ENCODE measurements at places on chromosomes 7 and 10.

- DNase-seq: no peak
Measured at GRCh38 chr10:85608706-85609105, 757.9 kb downstream of the GRID1 start.

DNA sequence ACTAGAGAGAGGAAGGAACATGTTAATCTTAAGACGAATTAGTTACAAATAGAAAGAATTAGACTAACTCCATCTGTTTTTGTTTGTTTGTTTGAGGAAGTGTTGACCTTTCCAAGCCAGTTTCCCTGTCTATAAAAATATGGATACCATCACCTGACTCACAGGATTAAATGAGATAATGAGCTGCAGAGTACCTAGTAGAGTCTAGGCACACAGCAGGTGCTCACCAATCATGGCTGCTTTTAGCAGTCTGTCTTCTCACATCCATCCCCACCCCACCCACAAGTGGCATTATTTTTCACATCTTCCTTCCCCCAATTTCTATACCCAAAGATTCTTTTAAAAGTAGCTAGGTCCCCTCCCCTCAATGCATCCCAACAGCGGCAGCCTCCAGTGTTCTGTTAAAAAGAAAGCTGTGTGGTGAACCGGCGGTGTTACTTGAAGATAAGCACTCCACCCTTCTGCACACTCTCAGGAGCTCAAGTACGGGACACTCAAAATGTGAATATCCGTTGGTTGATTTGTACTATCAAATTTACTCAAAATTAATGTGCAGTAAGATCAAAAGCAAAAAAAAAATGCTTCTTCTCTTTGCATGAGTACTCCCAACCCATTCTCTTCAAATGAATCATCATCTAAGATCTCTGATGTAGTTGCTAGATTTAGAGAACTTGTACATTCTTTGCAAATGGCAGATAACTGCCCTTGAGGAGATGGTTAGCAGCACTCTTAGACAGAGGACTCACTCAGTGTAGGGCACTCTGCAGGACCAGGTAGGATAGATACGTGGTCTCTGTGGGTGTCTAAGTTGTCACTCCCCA is 145.4 kb upstream of the ASAH2 start:
- peak; percentile 35 for DNase-seq

DNA sequence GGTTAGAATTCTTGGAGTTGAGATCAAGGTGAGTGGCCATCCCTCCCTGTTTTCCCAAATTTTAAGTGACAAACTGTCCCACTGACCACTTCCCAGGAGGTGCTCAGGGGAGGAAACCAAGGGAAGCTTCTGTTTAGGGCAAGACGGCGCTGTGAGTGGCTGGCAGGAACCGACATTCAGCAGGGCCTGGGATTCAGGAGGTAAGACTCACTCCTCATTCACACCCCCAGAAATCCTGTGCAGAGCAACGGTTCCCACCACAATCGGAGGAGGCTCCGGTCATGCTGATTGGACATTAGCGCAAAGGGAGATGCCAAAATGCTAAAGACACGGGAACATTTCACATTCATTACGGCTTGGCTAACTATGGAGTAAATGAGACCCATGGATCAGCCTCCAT is 200.9 kb downstream of the GRID1 start:
- no peak for DNase-seq

DNA sequence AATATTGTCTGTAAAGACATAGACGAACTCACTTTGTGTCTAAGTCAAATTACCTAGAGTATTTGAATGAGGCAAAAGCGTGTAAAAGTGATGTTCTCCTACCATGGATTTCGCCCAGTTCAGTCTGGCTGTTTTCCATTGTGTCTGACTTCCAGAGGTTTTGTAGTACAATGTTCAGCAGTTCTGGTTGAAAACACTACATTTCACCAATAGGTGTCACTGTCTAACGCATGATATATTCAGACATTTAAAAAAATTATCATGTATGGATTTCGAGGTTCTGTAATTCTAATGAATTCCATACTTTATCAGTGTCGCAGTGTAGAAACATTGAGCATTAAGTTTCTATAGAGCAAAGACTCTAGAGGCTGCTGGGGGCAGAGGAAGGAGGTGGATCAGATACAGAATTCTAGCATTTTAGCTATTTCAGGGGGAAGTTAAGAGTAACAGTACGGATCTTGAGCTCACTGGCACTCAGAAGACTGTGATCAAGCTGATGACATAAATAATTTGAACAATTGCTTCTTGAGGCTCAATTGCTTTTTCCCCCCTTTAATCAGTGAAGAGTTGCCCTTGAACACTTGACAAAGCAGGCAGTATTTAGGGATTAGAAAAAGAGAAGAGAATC is 196.9 kb upstream of the RHOBTB1 start:
- peak; percentile 42 for DNase-seq

DNA sequence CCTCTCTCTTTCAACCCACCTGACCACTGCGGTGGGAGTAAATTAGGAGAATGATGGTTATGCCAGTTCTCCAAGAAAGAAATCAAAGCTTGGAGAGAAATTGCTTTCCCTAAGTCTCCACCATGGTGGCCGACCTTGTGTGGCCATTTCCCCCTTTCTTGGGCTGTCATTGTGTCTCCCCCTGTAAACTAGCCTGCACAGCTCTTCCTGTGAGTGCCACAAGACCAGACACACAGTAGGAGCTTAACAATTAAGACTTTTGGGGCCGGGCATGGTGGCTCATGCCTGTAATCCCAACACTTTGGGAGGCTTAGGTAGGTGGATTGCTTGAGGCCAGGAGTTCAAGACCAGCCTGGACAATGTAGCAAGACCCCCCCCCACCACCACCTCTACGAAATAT is 18.9 kb upstream of the LIMK1 start:
- no peak for DNase-seq

- no peak for DNase-seq
Measured at GRCh38 chr10:14356921-14357320, 26.2 kb upstream of the FRMD4A start.

GRCh38 chr7:2509298-2509906 is 10.2 kb upstream of the LFNG start:
- DNase-seq: no peak

DNA sequence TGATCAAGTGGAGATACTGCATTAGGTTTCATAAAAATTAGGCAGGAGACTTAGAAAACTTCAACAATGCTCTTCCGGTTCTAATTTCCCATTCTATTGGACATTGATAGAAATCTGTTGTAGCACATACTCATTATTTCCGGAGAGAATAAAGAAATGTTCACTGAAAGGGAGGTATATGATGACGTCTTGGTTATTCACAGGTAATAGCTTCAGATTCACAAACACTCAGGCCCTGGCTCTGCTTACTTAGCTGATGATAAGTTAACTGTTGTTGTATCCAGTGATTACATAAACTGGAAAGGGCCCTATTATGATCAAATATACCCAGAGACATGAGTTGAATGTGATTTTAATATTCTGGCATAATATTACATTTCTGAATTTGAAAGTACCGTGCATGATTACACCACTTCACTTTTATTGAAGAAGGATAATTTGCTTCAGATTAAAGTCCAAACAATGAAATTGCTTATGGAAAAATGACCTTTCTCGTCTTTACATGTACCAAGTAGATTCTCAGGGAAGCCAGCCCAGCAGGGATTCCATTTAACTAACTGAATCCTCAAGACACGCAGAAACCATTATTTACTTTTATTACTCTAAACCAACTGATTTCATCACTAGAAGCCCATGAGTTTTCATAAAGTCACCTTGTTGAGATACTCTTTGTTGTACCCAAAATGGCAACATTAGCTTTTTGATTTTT is 288.0 kb upstream of the PITRM1 start:
- no peak for DNase-seq

- no peak for DNase-seq
Measured at GRCh38 chr10:9102026-9102425, 1047.5 kb downstream of the GATA3 start.
